Suprapubic skin (tissue), 4 donors: ENCODE measurements at places on chromosomes 6 and 20.

DNA sequence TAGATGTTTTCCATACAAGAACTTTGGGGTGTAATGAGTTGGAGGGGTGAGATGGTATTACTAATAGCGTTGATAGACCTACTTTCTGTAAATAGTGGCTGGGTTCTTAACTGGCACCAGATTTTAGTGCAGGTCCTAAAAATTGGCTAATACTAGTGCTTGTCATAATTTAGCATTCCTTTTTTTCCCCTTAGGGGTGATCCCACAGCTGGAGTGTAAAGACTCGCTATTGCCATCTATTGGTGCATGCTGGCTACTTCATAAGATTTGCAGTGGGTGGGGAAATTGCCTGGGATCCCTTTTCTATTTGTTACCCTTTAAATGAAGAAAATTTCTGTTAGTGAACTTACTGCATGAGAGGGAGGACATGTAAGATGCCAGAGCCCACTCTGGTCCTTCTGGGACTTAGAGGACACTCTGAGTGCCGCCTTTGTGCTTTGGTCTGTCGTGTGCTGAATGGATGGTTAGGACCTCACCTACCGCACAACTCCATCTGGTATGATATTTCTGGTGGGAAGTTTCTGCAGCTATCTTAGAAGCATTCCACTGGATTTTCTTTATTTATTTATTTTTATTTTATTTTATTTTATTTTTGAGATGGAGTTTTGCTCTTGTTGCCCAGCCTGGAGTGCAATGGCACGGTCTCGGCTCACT lies 195.5 kb downstream of the JARID2 start:
- DNase-seq = no peak

DNA sequence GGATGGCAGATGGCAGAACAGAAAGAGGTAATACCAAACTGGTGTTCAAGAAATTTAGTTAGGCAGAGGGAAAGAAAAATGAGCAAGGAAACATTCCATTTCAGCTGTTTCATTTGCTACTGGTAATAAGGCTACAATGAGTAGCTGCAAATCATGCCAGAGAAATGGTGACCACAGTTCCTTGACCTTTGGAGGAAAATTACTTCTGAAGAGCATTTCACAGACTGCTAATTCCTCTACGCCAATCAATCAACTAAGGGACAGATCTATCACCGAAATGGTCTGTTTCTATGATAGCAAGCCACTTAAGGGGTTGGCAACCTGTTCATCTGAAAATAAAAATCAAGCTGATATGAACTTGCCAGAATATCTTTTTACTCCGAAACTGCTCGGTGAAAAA lies 119.5 kb downstream of the PTPRK start:
- no peak for DNase-seq

DNA sequence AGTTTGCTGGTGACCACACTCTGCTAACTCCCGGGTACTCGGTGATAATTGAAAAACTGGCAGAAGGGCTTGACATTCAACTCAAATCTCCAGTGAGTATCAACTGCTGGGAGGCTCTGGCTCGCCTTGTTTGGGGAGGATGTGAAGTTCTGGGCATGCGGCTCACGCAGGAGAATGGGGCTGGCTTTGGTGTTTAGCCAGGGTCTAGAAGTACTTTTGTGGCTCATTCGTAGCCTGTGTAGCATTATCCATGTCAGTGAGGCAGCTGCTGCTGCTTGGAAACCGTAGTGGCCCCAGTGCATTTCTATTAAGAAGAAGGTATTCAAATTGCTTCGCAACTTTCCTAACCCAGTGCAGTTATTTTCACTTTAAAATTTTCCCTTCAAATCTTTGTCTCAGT lies 52.2 kb downstream of the KDM1B start:
- DNase-seq = no peak

DNA sequence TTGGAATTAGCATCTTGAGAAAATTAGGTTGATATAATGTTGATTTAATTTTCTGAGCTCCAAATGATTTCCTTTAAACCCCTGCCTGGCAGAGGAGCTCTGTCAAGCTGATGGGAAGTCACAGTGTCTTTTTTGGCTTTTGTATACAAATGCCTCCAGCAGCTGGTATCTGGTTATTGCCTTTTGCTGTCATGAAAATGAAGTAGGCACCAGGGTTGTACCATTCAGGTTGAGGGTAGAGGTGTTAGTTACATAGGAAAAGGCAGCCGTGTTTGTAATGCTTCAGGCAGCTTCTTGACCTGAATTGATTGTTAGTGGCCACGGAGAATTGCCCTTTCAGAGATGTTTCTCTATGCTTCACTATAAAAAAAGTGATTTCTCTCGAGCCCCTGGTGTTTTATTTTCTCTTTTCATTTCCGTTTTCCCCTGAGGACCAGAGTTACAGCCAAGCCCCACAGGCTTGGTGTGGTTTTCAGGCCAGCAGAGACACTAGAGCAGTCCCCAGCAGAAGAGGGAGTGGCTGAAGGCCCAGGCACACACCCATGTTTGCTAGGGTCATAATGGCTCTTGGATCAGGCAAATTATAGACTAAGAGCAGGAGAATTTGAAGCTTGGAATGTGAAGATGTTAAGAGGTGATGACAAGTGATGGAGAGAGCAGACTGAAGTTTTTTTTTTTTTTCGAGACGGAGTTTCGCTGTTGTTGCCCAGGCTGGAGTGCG lies 21.6 kb downstream of the CMTR1 start:
- no peak for DNase-seq

DNA sequence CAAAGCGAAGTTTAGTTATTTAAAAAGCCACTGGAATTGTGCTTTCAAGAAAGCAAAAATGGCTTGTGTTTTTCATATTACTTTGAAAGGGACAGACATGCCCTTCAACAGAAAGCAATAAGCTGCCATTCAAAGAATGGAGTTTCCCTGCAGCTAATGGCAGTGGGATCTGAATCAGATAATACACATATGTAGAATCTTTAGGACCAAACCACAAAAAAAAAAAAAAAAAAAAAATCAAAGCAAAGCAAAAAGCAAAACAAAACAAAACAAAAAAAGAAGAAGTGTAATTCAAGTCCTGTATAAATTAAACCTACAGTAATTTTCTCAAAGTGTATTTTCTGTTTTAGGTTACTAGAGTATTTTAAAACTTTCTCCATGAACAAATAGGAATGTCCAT lies 63.6 kb upstream of the ZNF217 start:
- no peak for DNase-seq

DNA sequence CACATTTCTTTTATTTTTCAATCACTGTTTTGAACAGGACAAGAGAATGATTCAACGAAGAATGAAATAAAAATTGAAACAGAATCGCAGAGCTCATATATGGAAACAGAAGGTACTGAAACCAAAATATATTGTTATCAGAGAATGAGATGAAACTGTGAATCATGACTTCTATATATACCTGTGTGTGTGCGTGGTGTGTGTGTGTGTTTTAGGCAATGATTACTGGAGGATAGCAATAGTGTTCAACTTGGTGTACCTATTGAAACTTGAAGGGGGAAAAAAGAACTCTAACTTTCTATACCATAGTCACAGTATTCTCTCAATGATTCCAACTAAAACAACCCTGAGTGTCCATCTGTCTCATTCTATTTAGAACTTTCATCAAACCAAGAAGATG lies 586.6 kb downstream of the KIF16B start:
- DNase-seq = no peak

- DNase-seq = no peak
These were observed 58.5 kb upstream of the CCDC167 start for GRCh38 chr6:37558168-37558567.
